AG08395 (cell line): ENCODE measurements at places on chromosomes 7 and 10.

GRCh38 chr7:71987200-71987767, 424.9 kb downstream of the CALN1 start:
- no peak for DNase-seq

- no peak for DNase-seq
Observed at GRCh38 chr7:132906193-132906835, 175.6 kb downstream of the CHCHD3 start.

GRCh38 chr10:75565286-75566251, 134.1 kb downstream of the LRMDA start:
- no peak for DNase-seq

DNA sequence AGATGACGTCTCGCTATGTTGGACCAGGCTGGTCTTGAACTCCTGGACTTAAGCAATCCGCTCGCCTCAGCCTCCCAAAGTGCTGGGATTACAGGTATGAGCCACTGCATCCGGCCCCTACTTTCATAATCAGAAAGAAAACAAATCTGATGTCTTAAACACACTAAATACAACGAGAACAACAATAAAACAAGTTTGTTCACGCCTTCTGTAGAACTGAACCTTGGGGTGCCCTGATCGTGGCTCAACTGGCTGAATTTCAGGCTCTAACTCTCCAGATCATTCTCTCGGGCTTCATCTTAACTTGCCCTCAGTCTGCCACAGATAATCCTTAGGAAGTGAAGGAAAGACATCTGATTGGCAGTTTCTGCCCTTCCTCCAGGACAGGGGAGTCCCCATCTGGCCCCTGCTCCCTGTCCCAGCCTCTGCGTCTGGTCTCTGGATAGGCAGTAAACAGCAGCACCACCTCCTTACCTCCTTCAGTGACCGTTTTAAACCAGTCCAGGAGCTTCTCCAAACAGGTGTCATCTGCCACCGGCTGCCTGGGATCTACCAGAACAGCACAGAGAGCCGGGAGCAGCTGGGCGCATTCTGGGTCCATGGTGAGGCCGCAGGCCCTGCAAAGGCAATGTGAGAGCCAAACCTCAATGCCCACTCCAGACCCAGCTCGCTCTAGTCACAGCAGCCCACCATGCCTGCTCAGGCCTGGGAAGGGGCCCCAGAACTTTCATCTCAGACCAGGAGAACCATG, 1.3 kb downstream of the BRAT1 start:
- no peak for DNase-seq
